Osteoblast (primary cell): ENCODE measurements at places on chromosomes 7 and 10. TPM values are rescaled to one million over a fixed set of nuclear protein-coding genes. Genes with fewer than 3 reads are reported as not detected.

GRCh38 chr7:75599244-75599781, 107.2 kb downstream of the SPDYE5 start:
- DNase-seq: no peak

DNA sequence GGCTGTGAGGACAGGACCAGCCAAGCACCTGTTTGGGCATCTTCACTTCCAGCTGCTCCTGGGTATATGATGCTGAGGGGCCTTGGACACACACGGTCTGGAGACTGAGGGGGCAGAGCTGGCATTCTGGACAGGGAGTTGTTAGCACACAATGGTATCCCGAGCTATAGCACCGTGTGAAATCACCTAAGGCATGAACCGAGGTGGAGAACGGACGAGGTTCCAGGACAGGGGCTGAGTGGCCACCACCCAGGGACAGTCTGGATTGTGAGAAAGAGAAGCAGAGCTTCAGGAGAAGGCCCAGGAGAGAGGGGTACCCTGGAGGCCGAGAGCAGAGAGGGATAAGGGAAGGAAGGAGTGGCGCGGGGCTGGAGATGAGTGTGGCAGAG, 571.8 kb downstream of the TCERG1L start:
- no peak for DNase-seq

- no peak for DNase-seq
These were observed 81.4 kb downstream of the VSTM4 start for GRCh38 chr10:49033939-49034338.

DNA sequence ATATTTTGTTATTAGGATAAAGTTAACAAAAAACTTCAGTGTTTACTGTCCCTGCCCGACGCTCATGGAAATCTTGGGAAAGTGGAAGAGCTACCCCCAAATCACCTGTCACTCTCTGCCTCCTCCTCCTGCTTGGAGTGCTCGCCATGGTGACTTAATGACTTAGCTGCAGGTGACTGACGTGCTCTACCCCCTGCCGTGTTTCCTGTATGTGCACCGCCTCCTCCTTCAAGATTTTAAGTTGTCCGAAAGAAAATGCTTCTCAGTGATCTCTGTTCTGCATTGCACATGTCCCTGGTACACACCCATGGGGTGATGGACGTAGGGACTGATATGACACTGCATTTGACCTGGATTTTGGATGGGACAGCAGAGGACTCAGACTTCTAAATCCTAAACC, 338.8 kb upstream of the SHH start:
- no peak for DNase-seq

DNA sequence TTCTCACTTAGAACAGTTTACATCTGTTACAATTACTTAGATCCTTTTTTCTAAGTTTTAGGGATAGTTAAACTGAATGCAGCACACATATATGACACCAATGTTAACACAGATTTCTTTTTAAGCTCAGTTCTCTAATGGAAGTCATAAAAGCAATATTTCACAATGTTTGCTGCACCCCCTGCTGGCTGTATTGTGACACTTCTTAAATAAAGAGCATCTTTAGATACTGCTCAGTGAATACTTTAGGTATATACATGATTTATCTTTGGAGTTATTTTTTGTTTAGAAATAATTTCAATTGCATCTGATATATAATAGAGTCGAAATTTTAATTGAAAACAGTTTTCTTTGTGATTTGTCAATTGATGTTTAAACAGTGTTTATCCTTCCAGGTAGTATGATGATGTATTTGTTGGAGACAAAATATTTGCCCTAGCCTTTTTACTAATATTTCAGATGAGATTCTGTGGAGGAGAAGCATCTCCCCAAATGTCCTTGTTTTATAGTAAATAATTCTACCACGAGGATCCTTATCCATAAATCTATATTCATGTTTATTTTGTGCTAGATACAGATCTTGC, 174.4 kb downstream of the ST7 start:
- no peak for DNase-seq

- peak; percentile 93 for DNase-seq
These were observed 2.8 kb upstream of the PPP1R3C start for GRCh38 chr10:91635401-91636400.

DNA sequence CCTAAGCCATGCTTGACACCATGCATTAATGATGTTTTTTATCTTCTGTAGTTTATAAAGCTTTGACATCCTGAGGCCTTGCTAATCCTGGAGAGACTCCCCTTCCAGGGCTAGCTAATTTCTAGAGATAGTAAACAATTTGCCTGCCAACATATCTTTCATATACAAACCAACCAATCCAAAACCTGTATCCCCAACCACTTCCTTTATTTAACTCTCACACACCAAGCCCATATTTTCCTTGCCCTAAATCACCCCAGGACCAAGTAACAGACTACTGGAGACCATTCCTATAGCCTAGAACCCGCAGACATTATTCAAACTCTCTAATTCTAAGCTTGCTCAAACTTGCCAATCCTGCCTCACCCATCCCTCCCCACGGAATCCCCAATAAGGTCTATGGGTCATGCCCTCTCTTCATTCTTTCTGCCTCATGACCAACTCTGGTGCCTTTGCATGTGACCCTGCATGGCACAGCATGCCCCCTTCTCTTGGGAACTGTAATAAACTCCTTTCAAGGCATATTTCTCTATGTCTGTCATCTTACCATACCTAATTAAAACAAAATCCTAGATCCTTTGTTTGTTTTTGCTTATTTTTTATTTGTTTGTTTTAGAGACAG, 116.6 kb upstream of the CACUL1 start:
- DNase-seq: no peak

GRCh38 chr10:11901833-11902475, 78.8 kb downstream of the PROSER2 start:
- DNase-seq: peak; percentile 30

GRCh38 chr10:106082865-106083264, 1081.6 kb downstream of the SORCS1 start:
- DNase-seq: no peak

- DNase-seq: no peak
These were observed 37.5 kb downstream of the AHCYL2 start for GRCh38 chr7:129262324-129262723.

GRCh38 chr7:76358011-76358480, 745 bp downstream of the YWHAG start:
- no peak for DNase-seq

DNA sequence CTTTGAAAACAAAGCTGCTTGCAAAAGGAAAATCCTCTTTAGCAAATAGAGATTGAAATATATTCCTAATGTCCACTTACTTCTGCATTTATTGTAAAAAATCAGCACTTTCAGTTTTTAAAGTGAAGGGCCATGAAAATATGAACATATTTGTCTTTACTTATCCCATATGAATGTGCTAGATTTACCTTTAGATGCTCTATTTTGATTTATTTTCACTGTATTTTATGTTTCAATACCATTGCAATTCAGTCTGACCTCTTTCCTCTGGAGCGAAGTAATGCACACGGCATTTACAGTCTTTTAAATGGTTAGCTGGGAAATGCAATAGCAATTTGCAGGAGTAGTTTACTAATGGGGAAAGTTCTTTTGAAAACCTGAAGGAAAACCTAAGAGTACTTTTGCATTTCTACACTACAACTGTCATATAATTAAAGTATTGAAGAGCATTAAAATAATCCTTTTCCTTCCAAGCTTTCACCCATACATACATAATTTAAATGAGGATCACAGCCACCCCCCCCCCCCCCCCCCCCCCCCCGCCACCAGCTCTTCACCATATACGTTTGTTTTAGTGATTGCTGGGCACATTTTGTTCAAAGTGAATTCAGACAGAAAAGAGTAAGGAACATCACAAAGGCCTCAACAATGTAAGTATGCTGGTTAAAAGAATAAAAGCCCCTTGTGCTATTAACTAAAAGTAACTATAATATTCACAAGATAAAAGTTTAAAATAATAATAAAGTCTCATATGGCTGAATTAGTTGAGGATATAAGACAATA, 3.5 kb downstream of the SKIDA1 start:
- DNase-seq: no peak

- no peak for DNase-seq
These were observed 243.4 kb upstream of the PPP2R2D start for GRCh38 chr10:131657318-131657984.

DNA sequence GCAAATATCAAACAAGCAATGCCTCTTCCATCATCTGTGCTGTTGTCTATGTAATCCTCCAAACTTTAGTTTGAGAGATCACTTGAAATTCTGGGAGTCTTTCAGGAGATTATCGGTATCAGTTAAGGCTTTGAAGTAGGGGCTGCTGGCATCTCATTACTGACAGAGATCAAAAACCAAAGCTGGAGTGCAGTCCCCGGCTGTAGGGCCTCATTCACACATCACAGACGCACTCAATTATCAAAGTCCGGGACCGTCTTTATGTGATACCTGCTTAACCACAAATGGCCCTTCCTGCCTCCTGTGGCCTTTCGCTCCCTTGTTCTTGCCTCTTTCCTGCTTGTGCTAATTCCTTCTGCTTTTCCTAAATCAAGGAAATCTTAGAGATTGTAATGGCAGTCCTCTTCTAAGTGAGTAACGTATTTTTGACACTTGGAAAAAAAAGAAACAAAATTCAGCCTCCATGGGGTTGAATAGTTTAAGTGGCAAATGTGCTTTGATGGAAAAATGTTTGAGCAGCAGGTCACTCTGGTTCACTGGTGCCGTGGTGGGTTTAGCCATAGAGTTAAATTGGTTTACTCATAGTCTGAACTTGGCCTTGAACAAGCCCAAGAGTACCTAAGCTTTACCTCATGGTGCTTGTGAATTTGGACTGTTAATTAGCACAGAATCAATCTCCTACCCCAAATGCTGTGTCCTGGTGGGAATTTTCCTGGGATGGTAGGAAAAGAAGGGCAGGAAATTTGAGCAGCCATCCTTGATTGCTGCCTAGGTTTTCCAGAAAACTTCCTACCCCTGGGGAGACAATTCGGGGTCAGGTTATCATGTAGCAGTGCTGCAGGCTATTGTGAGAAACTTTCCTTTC, 178.9 kb upstream of the LYZL1 start:
- DNase-seq: no peak

- no peak for DNase-seq
These were observed 62.4 kb upstream of the PAX2 start for GRCh38 chr10:100683004-100683403.

DNA sequence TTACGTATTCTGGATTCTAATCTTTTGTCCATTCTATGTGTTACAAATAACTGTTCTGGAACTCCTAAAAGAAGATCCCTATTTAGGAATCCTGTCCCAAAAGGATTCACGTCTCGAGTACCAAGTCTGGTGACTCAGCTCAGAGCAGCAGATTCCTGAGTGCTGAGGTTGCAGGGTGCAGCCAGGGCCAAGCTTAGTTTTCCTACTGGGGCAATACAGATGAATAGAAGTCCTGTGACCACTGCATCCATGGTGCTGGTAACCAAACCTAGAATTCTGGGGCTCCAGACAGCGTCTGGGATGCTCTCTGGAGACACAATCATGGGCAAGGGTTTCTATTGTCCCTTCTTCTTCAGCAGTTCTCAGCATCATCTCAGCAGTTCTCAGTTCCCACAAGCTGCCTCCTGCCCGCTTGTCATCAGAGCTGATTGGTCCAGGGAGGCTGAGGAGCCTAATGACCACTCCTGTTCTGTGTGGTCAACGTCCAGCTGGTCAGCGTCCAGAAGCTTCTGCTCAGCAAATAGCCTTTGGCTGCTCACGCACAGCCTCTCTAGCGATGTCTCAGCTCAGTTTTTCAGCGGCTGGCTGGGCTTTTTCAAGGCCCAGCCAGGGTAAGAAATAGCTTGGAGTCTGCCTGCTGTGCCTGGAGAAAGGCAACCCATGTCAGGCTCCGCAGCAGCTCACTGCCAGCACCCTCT, 50.4 kb upstream of the C7orf33 start:
- peak; percentile 97 for DNase-seq

DNA sequence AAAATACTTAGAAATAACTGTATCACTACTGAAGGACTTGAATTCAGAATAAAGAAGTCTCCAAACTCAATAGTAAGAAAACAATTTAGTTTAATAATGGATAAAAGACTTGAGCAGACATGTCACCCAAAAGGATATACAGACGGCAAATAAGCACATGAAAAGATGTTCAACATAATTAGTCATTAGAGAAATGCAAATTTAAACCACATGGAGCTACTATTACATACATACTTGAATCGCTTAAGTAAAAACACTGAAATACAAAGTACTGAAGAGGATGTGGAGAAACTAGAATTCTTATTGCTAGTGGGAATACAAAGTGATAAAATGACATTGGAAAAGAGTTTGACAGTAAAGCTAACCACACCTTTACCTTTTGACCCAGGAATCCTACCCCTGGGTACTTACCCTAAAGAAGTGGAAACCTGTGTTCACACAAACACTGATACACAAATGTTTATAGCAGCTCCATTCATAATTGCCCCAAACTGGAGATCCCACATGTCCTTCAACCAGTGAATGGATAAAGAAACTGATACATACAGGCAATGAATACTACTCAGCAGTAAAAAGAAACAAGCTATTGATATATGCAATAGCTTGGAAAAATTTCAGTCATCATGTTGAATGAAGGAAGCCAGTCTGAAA, 54.3 kb upstream of the NFKB2 start:
- DNase-seq: no peak

DNA sequence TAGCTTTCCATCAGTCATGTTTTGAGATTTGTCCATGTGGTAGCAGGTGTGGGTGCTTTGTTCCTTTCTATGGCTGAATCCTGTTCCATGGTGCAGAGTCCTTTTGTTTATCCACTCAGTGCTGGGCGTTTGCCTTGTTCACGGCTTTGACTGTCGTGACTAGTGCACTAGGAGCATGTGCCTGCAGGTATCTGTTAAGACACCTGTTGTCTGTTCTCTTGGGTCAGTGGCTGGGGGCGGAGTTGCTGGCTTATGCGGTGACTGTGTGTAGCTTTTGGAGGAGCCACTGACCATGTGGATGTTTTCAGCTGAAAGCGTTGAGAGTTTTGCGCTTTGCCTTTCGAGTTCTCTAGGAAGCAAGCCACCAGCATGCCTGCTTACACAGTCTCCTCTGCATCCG, 573.1 kb upstream of the FOXK1 start:
- DNase-seq: peak; percentile 21

- no peak for DNase-seq
These were observed 24.1 kb upstream of the SFRP5 start for GRCh38 chr10:97795886-97796285.

GRCh38 chr10:45450866-45451265, 76.8 kb downstream of the ALOX5 start:
- DNase-seq: no peak

The LRGUK gene
- total RNA-seq: 0.72 and 0.88 TPM in 2 replicates

The AGR2 gene
- total RNA-seq: not detected in 2 replicates

The NAT16 gene
- total RNA-seq: not detected in 2 replicates

The NUDT5 gene
- 51.0 and 65.7 TPM in 2 replicates for total RNA-seq

The ITIH5 gene
- total RNA-seq: 0.88 and 2.2 TPM in 2 replicates

The ACTL6B gene
- total RNA-seq: not detected in 2 replicates

The MYOZ1 gene
- total RNA-seq: not detected in 2 replicates

The HABP2 gene
- total RNA-seq: not detected in 2 replicates

The CHPF2 gene
- 77.5 and 83.2 TPM in 2 replicates for total RNA-seq

The DOCK4 gene
- total RNA-seq: 31.5 and 31.8 TPM in 2 replicates

The INMT gene
- 0.72 and 1.5 TPM in 2 replicates for total RNA-seq

The PCDH15 gene
- not detected in 2 replicates for total RNA-seq

The ASNS gene
- total RNA-seq: 114 and 119 TPM in 2 replicates

The TDRD1 gene
- 0.59 and 0.72 TPM in 2 replicates for total RNA-seq

The CCSER2 gene
- 56.0 and 58.3 TPM in 2 replicates for total RNA-seq

The SPDYE6 gene
- total RNA-seq: not detected in 2 replicates

The SUN3 gene
- total RNA-seq: not detected in 2 replicates

The SLC13A1 gene
- not detected in 2 replicates for total RNA-seq

The AGAP5 gene
- total RNA-seq: 3.5 and 4.0 TPM in 2 replicates

The GPER1 gene
- total RNA-seq: 10.3 and 10.5 TPM in 2 replicates
